Activated B cell treated with CpG ODN at 0.5 μM for 24 hours (primary cell): ENCODE measurements at places on chromosomes 12 and 14.

DNA sequence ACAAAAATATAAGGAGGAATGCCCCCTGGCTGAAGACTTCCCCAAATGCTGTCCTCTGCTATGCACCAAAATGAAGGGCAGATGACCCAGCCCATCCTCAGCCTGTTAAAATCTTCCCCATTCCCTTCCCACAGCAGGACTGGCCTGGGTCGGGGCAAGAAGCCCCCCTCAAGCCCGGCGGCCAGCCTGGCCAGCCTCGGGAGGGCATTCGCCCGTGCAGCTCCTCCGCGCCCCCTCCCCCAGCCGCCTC, 413 bp downstream of the RARG start:
- DNase-seq = no peak

DNA sequence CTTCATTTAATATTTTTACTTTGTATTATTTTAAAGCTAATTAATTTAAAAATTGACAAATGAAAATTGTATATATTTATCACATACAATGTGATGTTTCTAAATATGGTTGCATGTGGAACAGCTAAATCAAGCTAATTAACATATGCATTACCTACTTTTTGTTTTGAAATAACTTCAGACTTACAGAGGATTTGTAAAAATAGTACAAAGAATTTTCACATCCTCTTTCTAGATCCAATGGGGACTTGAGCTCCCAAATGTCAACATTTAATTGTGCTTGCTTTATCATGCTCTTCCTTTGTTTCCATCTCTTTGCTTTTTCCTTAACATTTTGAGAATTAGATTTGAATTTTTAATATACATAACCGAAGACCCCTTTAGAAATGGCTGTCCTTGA, 6.6 kb downstream of the DCD start:
- DNase-seq = no peak

- DNase-seq = no peak
These were observed 136.7 kb upstream of the FBXO33 start for GRCh38 chr14:39568809-39569538.

DNA sequence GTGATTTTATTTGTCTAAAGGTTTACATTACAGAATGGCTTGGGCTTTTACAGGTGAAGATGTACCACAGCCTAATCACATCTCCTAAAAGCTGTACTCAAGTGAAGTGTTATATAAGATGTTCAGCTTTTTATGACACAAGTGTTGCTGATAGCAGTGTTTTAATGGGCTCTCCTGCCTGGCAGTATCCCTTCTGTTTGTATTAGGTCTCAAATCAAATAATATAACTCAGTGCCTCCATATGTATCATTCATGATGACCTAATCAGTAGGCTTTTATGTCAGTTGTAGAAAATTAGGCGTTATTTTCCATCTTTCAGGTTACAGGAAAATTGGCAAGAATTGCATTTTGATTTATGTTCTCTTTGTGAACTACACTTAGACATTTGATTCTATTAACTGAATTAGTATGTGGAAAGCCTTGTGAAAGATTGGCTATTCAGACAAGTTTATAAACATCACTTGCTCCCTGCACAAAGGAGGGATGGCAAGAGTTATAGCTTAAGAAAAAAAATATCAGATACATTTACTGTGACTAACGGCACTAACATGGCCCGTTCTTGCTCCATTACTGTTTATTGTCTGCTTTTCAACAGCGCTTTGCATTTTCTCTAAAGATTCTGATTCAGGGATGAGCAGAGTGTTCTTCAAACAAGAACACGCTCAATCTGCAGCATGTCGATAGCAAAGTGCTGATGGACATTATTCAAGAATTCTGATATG, 143.7 kb upstream of the DIO2 start:
- no peak for DNase-seq

DNA sequence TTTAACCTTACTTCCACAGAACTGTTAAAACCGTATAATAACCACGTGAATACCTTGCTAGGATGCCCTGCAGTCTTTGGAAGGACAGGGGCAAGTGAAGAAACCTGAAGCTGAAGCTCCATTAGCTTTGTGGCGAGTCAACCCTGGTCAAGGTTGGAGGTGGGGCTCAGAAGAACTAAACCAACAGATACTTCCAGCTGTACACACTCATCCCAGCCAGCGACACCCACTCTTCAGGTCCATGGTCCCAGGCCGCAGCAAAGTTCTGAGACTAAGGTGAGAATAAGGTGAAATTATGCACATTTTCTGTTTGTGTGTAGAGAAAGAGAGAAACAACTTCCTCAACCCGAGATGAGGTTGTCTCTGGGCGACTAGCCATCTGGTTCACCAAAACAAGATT, 77.6 kb downstream of the NTF3 start:
- DNase-seq = no peak

DNA sequence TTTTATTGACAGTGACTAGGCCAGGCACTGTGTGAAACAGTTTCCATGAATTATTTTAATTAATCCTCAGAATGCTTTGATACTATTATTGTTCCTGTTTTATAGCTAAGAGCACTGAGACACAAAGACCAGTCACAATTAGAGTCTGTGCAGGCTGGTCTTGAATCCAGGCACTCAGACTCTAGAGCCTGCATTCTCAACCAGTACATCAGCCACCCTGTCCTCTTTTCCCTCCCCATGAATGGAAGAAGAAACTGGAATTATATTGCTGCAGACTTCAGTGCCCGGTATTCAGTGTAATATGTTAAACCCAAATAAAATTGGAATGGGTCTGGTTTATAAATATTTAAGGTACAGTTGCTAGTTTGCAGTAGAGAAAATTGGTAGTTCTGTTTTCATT, 303.0 kb upstream of the RGS6 start:
- no peak for DNase-seq

DNA sequence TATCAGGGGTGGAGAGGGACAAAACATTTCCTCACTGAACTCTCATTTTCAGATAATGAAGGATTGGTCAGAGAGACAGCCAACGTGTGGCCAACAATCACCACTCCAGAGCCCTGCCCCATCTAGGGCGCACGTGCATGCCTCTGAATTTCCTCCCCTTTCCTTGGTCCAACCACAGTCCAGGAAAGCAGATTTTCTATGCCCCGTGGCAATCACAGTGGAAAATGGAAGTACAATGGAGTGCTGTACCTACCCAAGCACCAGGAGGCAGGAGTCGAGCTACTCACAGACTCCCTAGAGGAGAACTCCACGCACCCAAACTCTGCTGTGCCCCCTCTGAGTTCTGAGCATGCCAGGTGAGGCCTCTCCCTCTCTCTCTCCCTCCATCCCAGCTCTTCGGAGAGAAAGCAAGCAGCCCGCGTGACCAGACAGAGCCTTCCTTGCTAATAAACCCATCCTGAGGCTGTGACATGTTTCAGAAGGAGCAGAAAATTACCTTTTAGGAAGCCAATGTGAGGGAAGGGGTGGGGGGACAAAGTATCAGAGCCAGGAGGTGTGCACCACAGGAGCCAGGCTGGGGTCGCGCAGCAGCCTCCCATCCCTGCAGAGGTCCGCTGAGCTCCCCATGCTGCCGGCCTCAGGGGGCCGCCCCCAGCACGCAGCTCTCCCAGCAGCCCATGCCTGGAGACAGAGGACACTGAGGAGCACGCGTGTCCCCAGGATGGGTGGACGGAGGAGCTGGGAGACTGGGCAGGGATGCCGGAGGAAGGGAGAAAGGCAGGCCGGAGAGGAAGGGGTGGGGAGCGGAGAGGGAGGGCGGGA, 73.4 kb downstream of the PITPNM2 start:
- DNase-seq = no peak

- DNase-seq = no peak
These were observed 38.1 kb downstream of the GCH1 start for GRCh38 chr14:54864526-54864925.

DNA sequence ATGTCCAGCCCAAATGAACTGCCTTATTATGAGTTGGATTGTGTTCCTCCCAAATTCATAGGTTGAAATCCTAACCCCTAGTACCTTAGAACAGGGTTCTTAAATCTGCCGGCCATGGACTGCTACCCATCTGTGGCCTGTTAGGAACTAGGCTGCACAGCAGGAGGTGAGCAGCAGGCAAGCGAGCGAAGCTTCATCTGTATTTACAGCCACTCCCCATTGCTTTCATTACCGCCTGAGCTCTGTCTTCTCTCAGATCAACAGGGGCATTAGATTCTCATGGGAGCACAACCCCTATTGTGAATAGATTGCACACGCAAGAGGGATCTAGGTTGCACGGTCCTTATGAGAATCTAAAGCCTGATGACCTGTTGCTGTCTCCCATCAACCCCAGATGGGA, 9.8 kb upstream of the EML5 start:
- no peak for DNase-seq
